Activated naive CD4-positive, alpha-beta T cell treated with anti-CD3 and anti-CD28 coated beads for 36 hours (primary cell): ENCODE measurements at places on chromosomes 4 and X.

DNA sequence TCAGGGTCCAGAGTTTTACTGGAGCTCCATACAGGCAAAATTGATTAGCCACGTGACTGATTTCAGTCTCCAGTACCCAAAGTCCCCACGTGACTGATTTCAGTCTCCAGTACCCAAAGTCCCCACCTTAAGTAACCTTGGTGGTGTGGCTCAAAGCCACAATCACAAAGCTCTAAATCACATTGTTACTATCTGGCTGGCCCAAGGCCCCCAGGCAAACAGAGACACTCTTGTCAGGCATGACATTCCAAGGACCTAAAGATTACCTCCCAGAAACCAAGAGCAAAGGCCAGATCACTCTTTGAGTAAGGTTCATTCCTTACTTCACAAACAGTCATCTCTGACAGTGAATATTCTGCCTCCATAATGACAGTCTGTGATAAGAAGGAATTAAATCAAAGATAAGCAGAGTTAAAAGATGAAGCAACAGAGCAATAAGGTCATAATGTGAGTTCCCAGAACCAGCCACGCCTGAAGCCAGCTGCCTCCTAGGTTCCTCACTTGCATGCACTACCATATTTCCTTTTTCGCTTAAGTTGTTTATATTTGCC lies 78.5 kb downstream of the ANXA3 start:
- H3K27ac ChIP-seq: no peak overlapping the region
- DNase-seq: no peak
- H3K36me3 ChIP-seq: no peaks in the 10 kb centered on the region

- H3K4me3 ChIP-seq: no peak overlapping the region
- H3K27ac ChIP-seq: peak overlapping the region; percentile 32
- peaks cover 46% of the 10 kb centered on the region for H3K4me1 ChIP-seq
- no peaks in the 10 kb centered on the region for H3K27me3 ChIP-seq
Observed at GRCh38 chrX:39204945-39205344, 403.7 kb downstream of the MID1IP1 start.

- no peak for DNase-seq
- H3K36me3 ChIP-seq: no peaks in the 10 kb centered on the region
Observed at GRCh38 chr4:14917298-14917633, 85.0 kb upstream of the CPEB2 start.

- DNase-seq: no peak
- H3K4me1 ChIP-seq: peaks cover 5% of the 10 kb centered on the region
- H3K27ac ChIP-seq: no peak overlapping the region
Observed at GRCh38 chr4:51868449-51868847, 25.5 kb downstream of the DCUN1D4 start.

DNA sequence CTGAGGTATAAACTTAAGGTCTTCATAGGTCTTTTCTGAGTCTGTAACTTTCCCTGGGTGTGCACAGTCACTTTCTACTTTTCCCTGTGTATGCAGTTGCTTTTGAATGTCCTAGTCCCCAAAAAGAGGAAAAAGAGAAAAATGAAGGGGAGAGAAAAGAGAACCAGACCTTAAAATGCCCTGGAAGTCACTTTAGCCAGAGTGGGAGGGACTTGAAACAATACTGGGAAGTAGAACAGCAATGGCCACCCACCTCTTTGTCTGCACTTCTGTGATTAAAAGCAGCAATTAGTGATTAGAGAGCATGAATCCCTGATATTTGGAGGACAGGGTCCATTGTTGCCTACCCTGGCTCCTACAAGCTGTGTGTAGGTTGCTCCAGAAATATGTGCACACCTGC lies 36.1 kb downstream of the ZCCHC13 start:
- peaks cover 2% of the 10 kb centered on the region for H3K36me3 ChIP-seq
- no peak for DNase-seq
- peaks cover 4% of the 10 kb centered on the region for H3K4me1 ChIP-seq
- H3K27ac ChIP-seq: no peak overlapping the region
- no peak overlapping the region for H3K4me3 ChIP-seq
- H3K27me3 ChIP-seq: no peaks in the 10 kb centered on the region

- no peaks in the 10 kb centered on the region for H3K27me3 ChIP-seq
- H3K4me1 ChIP-seq: no peaks in the 10 kb centered on the region
- H3K27ac ChIP-seq: no peak overlapping the region
Observed at GRCh38 chr4:78876568-78877320, 62.5 kb downstream of the PAQR3 start.

DNA sequence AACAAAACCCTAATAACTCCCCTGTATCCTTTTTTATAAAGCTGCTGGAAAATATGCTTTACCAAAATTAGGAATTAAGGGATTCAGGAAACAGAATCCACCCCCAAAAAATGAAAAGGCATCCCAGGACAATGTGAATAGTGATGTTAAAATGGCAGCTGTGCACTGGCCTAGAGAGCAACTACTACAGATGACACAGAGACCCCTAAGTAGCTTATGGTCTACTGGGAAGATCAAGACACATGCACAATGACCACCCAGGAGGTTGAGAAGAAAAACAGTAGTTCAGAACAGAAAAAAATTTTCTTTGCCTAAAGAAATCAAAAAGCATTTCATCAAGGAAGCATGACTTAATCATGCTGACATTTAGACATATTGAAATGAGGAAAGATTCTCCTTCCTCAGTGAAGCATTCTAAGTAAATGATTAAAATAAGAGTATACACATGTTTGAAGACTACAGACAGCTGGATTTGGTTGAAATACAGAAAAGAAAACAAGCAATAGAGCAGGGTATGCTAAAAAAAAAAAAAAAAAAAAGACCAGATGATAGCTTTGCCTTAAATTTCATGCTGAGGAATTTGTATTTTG lies 117.3 kb downstream of the WDFY3 start:
- no peak for DNase-seq
- no peak overlapping the region for H3K27ac ChIP-seq
- H3K36me3 ChIP-seq: no peaks in the 10 kb centered on the region
- no peaks in the 10 kb centered on the region for H3K27me3 ChIP-seq
- no peaks in the 10 kb centered on the region for H3K4me1 ChIP-seq

DNA sequence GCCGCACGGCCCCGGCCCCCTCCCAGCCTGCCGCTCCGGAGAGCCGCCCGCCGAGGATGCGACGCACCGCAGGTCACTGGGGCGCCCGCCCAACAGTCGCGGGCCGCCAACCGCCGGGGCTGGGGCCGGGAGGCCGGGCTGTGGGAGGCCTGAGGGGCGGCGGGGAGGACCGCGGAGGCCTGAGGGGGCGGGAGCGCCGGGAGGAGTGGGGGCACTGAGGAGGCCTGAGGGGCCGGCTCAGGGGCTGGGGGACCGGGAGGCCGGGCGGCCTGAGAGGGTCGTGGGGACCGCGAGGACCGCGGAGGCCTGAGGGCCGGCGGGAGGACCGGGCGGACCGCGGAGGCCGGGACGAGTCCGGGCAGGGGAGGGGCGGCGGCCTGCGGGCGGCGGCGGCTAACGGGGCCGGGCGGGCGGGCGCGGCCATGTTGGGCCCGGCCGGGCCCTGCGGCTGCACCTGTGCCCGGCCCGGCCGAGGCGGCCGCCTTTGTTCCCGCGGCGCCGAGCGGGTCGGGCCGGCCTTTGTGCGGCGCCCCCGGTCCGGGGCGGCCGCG lies 353 bp downstream of the NSD2 start:
- H3K36me3 ChIP-seq: peaks cover 15% of the 10 kb centered on the region
- H3K27ac ChIP-seq: no peak overlapping the region
- no peaks in the 10 kb centered on the region for H3K27me3 ChIP-seq
- H3K4me3 ChIP-seq: peak overlapping the region; percentile 43
- no peak for DNase-seq

GRCh38 chr4:122195718-122196117 lies 43.6 kb downstream of the BLTP1 start:
- peak; percentile 8 for DNase-seq
- peaks cover 14% of the 10 kb centered on the region for H3K4me1 ChIP-seq
- H3K27me3 ChIP-seq: no peaks in the 10 kb centered on the region
- H3K27ac ChIP-seq: no peak overlapping the region
- peaks cover 4% of the 10 kb centered on the region for H3K36me3 ChIP-seq

GRCh38 chr4:9146967-9147366 lies 23.2 kb upstream of the FAM90A26 start:
- DNase-seq: no peak
- H3K27ac ChIP-seq: no peak overlapping the region
- H3K4me3 ChIP-seq: no peak overlapping the region

DNA sequence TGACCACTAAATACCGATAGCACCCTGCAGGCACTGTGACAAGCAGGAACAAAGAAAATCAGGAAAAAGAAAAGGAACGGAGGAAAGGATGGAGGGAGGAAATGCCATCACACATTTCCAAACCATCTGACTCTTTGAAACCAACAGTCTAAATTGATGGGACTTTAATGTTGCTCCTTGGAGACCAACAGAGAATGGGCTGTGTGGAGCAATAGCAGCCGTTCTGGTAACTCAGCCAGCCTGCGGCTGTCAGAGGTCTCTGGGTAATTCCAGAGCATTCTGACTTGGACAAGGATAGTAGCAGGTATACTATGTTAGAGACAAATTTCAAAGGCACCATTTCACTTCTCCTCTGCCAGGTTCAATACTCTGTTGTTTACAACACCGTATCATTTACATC lies 18.0 kb downstream of the PARM1 start:
- H3K36me3 ChIP-seq: no peaks in the 10 kb centered on the region
- H3K4me3 ChIP-seq: no peak overlapping the region
- H3K4me1 ChIP-seq: no peaks in the 10 kb centered on the region
- no peak overlapping the region for H3K27ac ChIP-seq
- DNase-seq: no peak

DNA sequence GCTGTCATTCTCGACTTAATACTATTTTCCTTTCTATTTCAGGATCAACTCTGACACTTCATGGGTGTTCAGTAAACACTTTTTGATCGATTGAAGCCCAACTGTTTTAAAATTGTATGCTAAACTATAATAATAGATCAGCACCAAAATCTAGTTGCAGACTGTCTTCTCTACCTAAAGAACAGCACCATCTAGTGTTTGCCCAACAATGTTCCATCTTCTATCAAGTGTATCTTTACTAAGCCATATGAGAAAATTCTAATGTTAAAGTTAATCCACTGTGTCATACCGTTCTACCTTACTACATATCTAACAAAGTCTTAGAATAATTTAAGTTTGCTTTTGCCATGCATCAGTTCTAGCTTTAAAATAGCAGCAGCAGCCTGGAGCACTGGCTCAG lies 113.0 kb upstream of the PRDX4 start:
- peaks cover 4% of the 10 kb centered on the region for H3K27me3 ChIP-seq
- DNase-seq: no peak
- no peak overlapping the region for H3K4me3 ChIP-seq

DNA sequence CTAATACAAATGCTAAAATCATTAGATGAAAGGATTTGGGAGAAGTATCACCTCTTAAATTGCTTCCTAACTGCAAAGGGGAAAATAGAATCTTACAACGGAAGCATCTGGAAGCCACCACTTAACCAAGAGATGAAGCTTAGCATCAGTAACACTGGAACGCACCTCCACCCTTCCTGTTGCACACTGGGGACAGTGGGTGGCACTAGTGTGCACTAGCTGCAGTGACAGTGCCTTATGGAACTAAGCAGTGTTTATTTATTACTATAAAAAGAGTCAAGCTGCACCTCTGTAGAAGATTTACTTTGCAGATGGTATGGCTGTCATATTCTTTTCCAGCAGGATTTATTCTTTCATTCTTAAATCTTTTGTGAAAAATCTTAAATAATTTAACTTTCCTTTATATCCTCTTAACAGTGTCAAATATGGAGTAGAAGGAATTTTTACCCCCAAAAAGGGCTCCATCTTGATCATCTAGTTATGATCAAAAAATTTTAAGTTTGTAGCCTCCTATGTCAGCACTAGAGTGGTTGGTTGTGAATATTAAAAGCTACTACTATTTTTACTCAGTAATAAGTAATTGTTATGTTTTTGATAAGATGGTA lies 76.7 kb downstream of the SCD5 start:
- no peak overlapping the region for H3K4me3 ChIP-seq
- no peaks in the 10 kb centered on the region for H3K27me3 ChIP-seq
- peak; percentile 33 for DNase-seq
- no peaks in the 10 kb centered on the region for H3K36me3 ChIP-seq
- H3K4me1 ChIP-seq: no peaks in the 10 kb centered on the region

- no peak for DNase-seq
- H3K4me1 ChIP-seq: no peaks in the 10 kb centered on the region
- H3K27me3 ChIP-seq: peaks cover 4% of the 10 kb centered on the region
Observed at GRCh38 chr4:20778896-20779295, 78.6 kb downstream of the PACRGL start.

DNA sequence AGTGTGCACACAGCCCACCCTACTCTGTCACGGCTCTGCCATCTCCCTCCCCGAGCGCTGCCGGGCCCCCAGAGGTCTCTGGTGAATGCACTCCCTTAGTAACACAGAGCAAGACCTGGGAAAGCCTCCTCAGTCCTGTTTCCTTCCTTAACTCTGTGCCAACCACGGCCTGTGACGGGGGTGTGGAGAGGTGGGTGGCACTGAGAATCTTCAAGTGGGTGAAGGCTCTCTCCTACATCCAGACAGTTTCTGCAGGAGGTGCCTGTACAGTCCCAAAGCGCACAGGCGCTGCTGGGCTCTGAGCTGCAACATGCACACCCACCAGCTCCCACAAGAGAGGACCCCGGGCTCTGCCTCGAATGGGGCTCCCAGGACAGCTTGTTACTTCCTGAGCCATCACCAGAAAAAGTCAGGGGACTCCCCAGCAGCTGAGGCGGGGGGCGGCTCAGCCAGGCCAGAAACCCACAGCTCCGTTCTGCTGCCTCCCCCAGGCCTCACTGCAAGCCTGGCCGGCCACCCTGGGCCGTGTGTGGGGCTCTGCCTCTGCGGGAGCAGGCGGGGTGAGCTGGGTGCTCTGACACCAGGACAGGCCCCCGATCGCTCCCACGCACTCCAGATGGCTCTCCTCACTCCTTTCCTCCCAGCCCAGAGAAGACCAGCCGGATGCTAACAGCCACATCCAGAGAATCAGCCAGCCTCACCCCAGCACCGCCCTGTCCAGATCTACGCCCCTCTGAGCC lies 29.7 kb downstream of the FAM53A start:
- no peak overlapping the region for H3K27ac ChIP-seq
- peaks cover 1% of the 10 kb centered on the region for H3K36me3 ChIP-seq
- no peaks in the 10 kb centered on the region for H3K4me1 ChIP-seq
- DNase-seq: no peak

- no peak for DNase-seq
- H3K4me1 ChIP-seq: peaks cover 74% of the 10 kb centered on the region
- H3K36me3 ChIP-seq: peaks cover 7% of the 10 kb centered on the region
- H3K27me3 ChIP-seq: no peaks in the 10 kb centered on the region
Observed at GRCh38 chr4:121176082-121176934, 12.2 kb upstream of the TNIP3 start.

DNA sequence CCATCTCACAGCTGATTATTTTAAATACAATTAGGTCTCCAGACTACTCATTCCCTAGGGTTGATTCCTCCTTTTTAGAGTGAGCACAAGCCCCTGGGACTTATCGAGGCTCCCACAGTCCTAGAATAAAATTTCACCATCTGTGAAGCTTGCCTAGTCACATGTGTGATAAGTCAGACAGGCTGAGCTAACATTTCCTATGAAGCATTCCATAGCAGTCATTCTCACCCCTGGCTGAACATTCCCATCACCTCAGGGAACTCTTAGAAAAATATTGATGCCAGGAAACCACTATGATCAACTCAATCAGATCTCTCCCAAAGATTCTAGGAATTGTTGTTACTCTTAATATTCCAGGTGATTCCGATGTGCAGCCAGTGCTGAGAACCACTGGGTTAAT lies 37.7 kb downstream of the ARHGEF9 start:
- no peak overlapping the region for H3K27ac ChIP-seq
- no peak overlapping the region for H3K4me3 ChIP-seq
- no peaks in the 10 kb centered on the region for H3K36me3 ChIP-seq
- H3K4me1 ChIP-seq: peaks cover 34% of the 10 kb centered on the region
